Activated T-helper 2 cell treated with anti-CD3 and anti-CD28 coated beads, Interferon-gamma antibody, Interleukin-2, Interleukin-4, amounts not matched to agents 10 μg/mL and 5 μg/mL and 100 μg/mL, durations not matched to agents 14 hours and 24 hours and 36 hours (primary cell): ENCODE measurements at places on chromosomes 4 and X. TPM values are rescaled to one million over a fixed set of nuclear protein-coding genes. Genes with fewer than 3 reads are reported as not detected.

DNA sequence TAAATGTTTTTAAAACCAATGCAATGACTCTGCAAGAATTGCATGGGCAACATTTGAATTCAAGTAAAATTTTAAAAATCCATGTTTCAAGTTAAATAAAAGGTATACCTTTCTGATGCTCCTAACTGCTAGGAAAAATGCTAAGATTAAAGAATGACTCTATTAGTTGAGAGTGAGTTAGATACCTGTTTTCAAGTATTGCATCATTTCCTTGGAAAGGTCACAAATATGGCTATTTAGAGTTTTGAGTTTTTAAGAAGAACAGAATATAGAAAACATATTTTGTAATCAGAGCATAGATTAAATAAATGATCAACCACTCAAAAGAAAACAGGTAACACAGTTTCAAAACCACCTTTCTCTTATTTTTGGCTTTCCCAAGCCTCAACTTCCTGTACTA lies 18.3 kb upstream of the NPY2R start:
- H3K4me1 ChIP-seq: no peaks in the 10 kb centered on the region
- no peaks in the 10 kb centered on the region for H3K27me3 ChIP-seq
- H3K4me3 ChIP-seq: no peak overlapping the region
- no peak for DNase-seq

- H3K4me3 ChIP-seq: no peak overlapping the region
- no peaks in the 10 kb centered on the region for H3K27me3 ChIP-seq
- no peak overlapping the region for H3K27ac ChIP-seq
- DNase-seq: no peak
- peaks cover 2% of the 10 kb centered on the region for H3K4me1 ChIP-seq
Observed at GRCh38 chr4:78928835-78929234, 10.4 kb downstream of the PAQR3 start.

DNA sequence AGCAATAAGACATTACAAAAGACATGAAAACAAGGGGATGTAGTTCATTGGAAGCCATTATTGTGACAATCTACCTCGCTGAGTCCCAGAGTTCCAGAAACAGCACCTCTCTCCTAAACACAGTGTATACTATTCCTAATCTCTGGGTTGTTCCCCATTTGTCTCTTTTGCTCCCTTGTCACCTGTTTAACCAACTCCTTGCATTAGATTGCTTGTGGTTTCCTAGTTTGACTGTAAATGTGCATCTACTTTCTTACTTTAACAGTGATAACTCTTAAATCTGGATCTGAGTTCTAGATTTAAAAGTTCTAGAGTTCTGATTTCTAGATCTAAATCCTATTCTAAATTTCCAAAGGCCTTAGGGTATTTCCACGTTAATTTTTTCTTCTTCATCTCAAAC lies 71.6 kb upstream of the TET2 start:
- no peaks in the 10 kb centered on the region for H3K4me1 ChIP-seq
- peaks cover 10% of the 10 kb centered on the region for H3K27me3 ChIP-seq
- DNase-seq: no peak
- no peak overlapping the region for H3K4me3 ChIP-seq

GRCh38 chr4:7217474-7218321 lies 25.4 kb downstream of the SORCS2 start:
- peaks cover 1% of the 10 kb centered on the region for H3K27me3 ChIP-seq
- no peak for DNase-seq
- peaks cover 2% of the 10 kb centered on the region for H3K4me1 ChIP-seq
- H3K36me3 ChIP-seq: no peaks in the 10 kb centered on the region

DNA sequence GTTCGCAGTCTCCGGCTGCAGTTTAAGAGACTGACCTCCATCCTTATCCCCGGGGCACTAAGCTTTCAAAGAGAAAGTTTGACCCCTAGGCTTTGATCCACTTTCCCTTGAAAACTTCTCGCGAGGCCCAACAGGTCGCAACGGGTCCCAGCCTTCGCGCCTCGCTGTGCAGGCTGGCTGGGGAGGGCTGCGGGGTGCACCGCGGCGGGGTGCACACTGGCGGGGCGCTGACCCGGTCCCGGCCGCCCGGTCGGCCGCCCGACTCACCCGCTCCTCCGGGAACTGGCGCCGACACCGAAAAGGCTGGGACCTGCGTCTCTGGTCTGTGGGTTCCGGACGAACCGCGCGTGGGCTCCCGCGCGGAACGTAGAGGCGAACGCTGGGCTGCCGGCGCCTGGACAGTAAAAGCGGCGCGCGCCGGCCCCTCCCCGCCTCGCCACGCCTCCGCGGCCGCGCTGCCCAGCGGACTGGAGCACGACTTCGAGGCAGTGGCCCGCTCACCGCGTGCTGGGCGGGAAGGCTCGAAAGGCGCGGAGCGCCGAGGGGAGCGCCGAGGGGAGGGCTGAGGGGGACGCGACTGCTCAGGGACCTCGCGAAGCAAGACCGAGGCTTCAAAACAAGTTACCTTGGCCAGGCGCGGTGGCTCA lies at the start of gene TAF7L:
TSS of gene TAF7L (minus strand) at position 378 of the 647 bp plus-strand sequence. CDS start 3,791 bp downstream, outside the sequence.
- peaks cover 10% of the 10 kb centered on the region for H3K27me3 ChIP-seq
- no peaks in the 10 kb centered on the region for H3K36me3 ChIP-seq
- no peak within 1 kb of the TSS for H3K27ac ChIP-seq
- H3K4me1 ChIP-seq: no peaks in the 10 kb centered on the region
- no peak for DNase-seq
- H3K4me3 ChIP-seq: no peak within 1 kb of the TSS

Gene MAGEB2
- total RNA-seq: not detected in 2 replicates
